ENCODE measurements at places on chromosomes 2 and 18.

DNA sequence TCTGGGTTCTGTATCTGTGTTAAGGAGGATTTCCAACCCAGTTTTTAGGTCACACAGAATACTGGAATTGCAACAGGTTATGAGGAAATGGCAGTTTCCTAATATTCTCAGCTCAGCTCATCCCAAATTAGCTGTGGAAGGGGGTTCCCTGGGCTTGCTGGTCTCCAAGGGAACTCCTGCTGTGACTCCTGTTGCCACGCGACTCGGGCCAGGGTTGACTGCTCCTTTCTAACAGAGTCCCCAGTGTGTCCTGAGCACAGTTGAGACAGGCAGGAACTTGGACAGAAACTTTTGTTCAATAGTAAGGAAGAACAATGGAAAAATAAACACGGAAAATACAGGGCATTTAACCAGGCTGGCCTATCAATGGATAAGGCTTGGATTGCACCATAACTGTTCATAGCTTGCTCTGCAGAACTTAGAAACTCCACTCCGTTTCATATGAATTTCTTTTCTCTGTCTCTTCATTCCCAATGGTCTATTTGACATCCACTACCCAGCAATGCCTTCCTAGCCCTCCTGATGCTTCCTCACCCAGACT lies 3.8 kb upstream of the ROCK2 start:
- DNase-seq, result no peak

- no peak for DNase-seq
Measured at GRCh38 chr2:16869711-16870110, 204.1 kb upstream of the CYRIA start.

GRCh38 chr2:159307942-159308341 lies 21.4 kb upstream of the WDSUB1 start:
- no peak for DNase-seq

- DNase-seq, result no peak
Measured at GRCh38 chr2:15797231-15797938, 143.0 kb upstream of the MYCN start.

- no peak for DNase-seq
Measured at GRCh38 chr18:845152-845819, 33.2 kb upstream of the YES1 start.

DNA sequence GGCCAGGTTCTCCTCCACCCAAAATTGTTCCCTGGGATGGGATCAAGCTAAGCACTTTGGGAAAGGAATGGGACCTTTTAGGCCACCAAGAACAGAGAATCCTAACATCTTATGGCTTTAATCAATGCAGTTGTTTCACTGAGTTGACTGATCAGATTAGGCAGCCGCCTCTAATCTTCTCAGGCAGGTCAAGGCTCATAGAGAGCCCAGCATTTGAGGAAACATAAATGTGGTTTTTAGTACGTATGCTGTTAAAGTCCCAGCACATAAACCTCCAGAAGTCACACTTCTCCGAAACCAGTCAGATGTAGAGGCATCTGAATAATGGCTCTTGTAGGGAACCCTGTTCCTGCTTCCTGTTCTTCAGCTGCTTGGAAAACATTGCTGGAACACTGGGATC lies 99.5 kb upstream of the RMDN2 start:
- DNase-seq, result no peak

GRCh38 chr2:75592030-75592429 lies 31.3 kb upstream of the EVA1A start:
- DNase-seq, result no peak

DNA sequence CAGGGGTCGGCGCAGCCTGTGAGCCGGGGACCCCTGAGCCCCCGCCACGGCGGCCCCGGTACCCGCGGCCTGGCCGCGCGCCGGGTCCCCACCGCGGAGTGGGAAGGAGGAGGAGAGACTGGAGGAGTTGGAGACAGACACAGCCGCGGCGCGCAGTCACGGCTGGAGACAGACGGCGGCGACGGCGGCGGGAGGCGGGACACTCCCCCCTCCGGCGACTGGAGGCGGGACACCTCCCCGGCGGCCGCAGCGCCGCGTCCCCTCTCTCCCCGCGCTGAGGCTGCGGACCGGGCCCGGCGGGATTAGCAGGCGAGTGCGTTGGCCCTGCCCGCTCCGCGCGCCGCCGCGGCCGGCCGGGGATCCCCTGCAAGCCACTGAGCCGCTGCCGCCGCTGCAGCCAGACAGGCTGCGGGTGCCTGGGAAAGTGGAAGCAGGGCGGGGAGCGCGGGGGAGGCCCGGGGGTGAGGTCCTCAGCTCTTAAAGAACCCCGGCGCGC lies 1.0 kb upstream of the LDLRAD4 start:
- peak; percentile 57 for DNase-seq

- no peak for DNase-seq
Measured at GRCh38 chr18:9343577-9343976, 9.0 kb downstream of the TWSG1 start.

DNA sequence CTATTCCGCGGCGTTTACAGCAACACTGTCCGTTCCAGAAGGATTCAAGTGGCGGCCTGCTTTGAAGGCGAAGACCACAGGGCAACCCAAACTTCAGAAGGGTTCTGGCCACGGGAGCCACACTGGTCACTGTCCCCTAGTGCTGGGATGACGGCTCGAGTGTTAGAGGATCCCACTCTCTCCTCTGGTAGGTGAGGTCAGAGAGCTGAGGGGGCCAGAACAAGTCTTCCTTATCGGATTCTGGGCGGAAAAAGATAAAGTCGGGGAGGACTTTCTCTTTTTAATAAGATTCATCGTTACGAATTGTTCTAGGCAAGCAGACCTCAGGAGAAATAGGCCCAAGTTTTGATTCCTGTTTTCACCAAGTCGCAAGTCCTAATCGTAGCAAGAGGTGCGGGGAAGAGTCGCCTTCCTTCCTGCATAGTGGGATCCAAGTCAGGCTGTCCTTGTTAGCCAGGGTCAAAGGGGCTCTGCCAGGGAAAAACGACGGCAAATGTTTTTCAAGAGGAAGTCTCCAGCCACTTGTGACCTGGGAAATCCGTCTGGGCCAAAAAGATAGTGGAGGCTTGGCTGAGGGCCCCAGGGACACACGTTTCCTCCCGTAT lies 864 bp upstream of the MYL12A start:
- peak; percentile 13 for DNase-seq

- DNase-seq, result no peak
Measured at GRCh38 chr2:86366651-86367498, 29.4 kb upstream of the REEP1 start.

Data from activated CD4-positive, alpha-beta T cell treated with anti-CD3 and anti-CD28 coated beads, Interleukin-2, amount 50 U/mL, for 48 hours (primary cell).